ENCODE measurements at places on chromosomes 11 and 22. TPM values are rescaled to one million over a fixed set of nuclear protein-coding genes. Genes with fewer than 3 reads are reported as not detected.
A peak's percentile ranks its signal among the peaks of the same experiment; 100 is the strongest.

DNA sequence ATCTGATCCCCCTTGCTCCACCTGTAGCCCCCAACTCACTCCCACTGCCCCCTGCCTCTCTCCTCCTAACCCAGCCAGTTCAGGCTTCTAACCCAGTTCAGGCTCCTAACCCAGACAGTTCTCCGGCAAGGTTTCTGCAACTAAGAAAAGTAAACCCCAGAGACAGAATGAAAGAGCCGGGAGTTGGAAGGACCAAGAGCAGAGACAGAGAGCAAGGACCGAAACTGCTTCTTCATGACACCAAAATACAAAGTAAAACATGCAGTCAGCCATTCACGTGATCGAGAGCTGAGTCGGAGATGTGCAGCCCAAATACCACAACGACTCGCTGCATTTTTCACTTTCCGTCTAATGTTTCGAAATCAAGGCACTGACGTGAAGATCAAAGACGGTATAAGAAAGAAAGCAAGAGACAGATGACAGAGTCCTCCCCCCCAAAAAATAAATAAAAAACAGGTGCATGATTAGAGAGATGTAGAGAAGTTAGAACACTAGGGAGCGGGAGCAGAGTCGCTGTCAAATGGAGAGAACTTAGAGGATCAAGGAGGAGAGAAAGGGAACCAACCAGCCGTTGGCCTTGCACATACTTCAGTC lies 884 bp downstream of the IL10RA start:
- no peak for DNase-seq

DNA sequence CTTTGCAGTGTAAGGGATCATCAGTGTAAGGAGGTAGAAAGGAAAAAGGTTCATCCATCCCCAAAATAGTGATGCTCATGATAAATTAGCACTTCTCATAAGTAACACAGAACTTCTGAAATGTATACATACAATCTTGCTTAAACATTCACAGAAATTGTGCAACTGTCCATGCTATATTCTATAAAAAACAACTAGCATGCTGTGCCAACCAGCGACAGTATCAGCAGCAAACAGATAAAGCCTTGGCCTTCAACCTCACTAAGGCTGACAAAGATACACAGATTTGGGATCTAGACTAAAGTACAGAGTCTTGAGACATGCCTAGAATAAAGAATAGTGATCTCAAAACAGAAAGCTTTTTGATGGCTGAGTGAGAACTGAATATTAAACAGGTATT lies 74.1 kb upstream of the CHRM4 start:
- no peak for DNase-seq

- DNase-seq, result no peak
Observed at GRCh38 chr11:9073466-9074225, 17.8 kb downstream of the SCUBE2 start.

GRCh38 chr11:24754406-24754805 lies 257.6 kb downstream of the LUZP2 start:
- no peak for DNase-seq

- DNase-seq, result no peak
Observed at GRCh38 chr11:132957881-132958280, 574.4 kb downstream of the OPCML start.

DNA sequence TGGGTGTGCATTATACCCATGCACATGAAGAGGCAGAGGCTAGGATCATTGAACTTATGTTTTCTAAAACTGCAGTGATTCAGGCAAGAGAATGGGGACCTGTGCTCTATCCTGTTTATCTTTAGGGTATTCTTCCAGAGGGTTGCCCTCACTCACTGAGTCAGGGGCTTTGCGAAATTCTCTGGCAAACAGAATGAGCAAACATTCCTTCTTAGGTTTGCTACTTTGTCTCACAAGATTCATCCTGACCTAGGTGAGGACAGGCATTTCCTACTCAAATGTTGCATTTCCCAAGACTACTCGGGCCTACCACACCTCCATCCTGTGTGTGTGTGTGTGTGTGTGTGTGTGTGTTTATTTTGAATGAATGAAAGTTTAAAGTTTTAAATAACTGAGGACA lies 2.7 kb upstream of the EIF3M start:
- no peak for DNase-seq

DNA sequence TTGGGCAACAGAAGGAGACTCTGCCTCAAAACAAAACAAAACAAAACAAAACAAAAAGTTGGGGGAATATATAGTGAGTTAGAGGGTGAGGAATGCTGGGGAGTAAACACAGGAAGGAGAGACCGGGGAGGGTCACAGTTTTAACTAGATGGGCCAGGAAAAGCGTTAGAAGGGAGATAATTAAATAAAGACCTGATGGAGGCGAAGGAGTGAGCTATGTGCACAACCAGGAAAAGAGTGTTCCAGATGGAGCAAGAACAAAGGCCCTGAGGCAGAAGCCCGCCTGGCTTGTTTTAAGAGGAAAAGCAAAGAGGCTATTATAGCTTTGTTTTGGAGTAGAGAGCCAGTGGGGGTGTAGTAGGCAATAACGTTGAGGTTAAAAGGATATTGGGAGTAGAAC lies 4.8 kb upstream of the PLA2G6 start:
- DNase-seq, result no peak

GRCh38 chr11:15654451-15654850 lies 539.7 kb downstream of the INSC start:
- DNase-seq, result no peak

DNA sequence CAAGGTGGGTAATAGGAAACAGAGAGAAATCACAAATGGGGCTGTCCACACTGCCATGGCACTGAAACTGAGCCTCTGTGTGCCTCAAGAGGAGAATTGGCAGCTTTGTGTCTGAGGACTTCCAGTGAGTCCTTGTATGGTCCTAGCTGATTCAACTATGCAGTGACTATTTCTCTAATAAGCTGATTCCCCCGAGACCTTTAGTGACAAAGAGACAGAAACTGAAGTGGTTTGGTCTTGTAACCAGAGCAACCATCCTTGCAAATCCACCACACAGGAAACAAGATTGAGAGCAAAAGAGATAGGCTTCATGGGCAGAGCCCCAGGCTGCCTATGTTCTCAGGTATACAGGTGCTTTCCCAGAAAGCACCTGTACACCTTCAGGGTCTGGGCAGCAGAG lies 1038.5 kb downstream of the NTM start:
- DNase-seq, result no peak

DNA sequence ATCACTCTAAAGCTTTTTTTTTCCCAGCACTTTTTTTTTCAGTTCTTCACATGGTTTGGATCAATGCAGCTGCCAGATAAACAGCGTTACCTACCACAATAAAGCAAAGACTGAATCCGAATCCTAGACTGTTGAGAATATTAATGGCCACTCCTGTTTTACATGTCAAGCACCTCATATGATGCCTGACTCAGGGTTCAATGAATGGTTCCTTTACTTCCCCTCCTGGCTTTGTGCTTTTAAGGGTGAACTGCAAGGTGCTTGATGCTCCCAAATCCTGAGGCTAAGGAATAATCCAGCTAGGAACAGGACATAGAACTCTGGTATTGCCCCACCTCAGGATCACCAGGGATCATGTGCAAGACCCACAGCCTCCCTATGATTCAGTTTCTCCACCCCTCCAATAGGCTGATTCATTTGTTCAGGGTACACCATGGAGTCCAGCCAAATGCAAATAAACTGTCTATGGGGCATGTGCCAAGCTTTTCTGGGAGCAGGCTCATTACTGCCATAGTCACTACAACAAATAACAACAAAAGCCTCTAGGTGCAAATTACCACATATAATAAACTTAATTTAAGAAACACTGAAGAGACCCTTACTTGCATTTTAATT lies 104.3 kb downstream of the GAB2 start:
- no peak for DNase-seq

DNA sequence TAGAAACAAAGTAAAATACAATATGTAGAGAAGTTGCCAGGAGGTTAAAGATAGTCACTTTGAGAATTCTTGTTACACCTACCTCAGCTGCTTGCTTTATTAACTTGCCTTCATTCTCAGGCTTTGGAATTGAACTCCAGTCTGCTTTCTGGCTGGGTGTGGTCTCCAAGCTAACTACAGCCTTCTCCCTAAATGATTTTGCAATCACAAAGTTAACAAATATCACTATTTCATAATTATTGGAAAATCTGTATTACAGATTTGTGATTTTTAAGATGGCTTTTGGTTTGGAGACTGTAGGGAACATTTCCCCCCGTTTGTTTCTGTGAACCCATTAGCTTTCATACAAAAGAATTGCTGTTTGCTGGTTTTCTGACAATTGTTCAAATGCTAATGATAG lies 2.2 kb downstream of the PLAAT5 start:
- no peak for DNase-seq

GRCh38 chr11:81007046-81007445 lies 1566.2 kb upstream of the TENM4 start:
- no peak for DNase-seq

GRCh38 chr11:124865902-124866851 lies 945 bp downstream of the ROBO3 start:
- peak; percentile 76 for DNase-seq

GRCh38 chr22:50148991-50149721 lies 21.4 kb upstream of the PANX2 start:
- peak; percentile 74 for DNase-seq

DNA sequence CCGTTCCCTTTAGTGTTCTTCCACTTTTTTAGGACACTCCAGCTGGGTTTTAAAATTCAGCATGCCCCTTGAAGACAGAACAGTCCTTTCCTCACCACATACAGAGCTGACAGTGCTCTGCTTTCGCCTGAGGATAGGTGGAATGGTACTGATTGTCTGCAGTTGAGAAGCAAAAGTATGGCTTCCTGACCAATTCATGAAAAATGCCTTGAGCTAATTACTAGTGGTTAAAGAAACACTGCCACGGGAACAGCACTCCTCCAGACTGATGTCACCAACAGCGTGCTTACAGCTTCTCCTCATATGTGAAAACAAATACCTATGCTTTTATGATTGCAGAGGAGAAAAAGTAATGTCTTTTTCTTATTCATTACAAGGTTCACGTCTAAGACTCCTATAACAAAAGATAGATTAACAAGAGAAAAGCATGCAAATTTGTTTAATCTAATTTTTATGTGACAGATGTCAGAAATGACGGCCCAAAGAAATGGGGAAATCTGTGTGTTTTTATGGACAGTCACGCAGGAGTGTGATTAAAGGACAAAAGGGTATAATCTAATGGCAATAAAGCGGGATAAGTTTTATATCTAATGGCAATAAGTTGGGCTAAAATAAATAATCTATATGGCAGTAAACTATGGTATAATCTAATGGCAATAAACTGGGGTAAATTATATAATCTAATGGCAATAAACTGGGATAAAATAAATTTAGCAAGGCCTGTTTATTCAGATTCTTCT lies 123.4 kb upstream of the ARHGAP42 start:
- DNase-seq, result no peak

GRCh38 chr11:130433357-130433756 lies 4.9 kb upstream of the ADAMTS8 start:
- DNase-seq, result no peak

DNA sequence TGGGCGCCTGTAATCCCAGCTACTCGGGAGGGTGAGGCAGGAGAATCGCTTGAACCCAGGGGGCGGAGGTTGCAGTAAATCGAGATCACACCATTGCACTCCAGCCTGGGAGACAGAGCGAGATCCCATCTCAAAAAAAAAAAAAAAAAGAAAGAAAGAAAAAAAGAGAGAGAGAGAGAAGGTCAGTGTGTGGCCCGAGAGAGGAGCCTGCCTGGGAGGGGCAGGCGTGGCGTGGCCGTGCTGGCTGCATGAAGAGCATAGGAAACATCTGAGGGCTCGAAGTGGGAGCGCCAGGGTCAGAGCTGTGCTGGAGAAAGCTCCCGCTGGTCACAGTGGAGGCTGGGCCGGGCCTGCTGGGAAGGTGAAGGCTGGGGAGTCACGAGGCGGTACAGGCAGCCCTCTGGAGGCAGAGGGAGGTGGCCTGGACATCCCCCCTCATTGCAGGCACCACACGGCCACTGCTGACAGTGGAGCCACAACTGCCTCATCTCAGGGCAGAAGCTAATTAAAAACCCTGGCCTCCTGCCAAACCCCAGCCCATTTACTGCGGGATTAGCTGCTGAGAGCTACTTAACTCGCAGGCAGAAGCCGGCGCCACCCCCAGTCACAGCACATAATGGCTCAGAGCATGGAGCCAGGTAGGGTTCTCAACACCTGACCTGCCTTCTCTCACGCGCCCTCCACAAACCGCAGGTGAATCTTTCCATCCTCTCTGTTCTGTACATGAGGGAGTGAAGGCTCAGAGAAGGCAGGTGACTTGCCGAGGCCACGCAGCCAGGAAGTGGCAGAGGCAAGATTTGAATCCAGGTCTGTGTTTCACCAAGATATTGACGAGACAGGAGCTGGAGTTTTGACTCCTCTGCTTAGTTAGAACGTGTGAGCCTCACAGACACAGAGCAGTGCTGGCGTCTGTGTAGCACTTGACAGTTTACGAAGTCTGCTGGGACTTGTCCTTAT lies 32.6 kb downstream of the NFAM1 start:
- peak; percentile 45 for DNase-seq

DNA sequence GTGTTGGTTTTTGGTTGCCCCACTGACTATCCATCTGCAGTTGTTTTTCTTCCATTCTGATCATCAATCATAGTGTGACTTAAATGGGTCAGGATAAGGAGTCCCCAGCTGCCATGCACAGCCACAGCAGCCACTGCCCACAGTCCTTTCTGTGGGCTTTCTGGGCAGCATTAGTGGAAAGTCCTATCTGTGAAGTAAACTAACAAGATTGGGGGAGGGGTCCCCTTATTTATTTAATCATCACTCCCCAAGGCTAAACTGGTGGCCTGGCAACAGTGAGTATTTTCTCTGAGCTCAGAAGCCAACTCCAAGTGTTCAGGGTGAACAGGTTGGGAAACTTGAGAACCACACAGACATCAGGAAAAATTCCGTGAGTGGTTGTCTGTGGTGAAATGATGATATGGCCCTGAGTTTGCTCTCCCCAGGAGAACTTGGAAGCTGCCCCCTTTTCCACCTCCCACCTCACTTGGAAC lies 145.0 kb downstream of the CCDC34 start:
- no peak for DNase-seq

DNA sequence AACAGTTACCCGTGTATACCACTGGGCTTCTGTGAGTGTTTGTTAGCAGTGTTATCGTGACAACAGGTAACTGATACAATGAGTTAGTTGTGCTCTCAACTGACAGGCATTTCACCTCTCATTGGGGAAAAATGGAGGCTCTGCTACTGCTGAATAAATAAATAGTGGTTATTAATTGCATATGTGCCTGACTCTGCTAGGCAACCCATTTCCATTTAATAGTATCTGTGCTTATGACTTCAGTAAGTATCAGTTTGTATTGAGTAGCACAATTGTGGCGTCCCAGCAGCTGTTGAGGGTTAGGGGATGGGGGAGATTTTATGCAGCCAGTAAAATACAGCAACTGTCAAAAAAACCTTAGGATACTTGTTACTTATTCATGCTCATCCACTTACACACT lies 123.4 kb upstream of the SEZ6L start:
- DNase-seq, result no peak

GRCh38 chr11:131457163-131457562 lies 86.7 kb downstream of the NTM start:
- DNase-seq, result no peak

GRCh38 chr11:31986201-31986889 lies 104.5 kb upstream of the RCN1 start:
- no peak for DNase-seq

Gene EIF3D
- 237 TPM for total RNA-seq

Gene SOX10
- total RNA-seq, result 2.7 TPM

Gene EFEMP2
- 17.9 TPM for total RNA-seq

Gene MMP1
- total RNA-seq, result 0.11 TPM

Gene PIM3
- 44.3 TPM for total RNA-seq

Gene CRACR2B
- total RNA-seq, result 55.9 TPM

Gene OR8B8
- total RNA-seq, result not detected

Gene APBB1
- total RNA-seq, result 32.1 TPM

Gene MCHR1
- total RNA-seq, result 0.57 TPM

Gene VSIG10L2
- total RNA-seq, result not detected

Gene TMA7B
- total RNA-seq, result not detected

Gene MICALL1
- 47.2 TPM for total RNA-seq
